ENCODE measurements at places on chromosomes 12 and 14.

DNA sequence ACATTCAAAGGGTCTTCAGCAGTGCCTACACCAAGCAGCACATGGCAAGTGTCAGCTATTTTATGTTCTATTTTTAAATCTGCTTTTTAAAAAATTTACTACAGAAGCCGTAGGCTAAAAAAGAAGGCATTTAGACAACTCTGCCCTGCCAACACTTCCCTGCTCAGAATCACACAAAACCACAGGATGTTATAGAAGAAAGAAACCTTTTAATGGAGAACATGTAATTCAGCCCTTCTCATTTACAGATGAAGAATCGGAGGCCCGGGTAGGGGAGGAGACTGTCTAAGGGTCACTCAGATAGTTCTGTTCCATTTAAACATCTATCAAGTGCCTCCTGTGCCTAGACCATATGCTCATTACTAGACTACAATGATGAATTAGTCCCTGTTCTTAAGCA is 171.8 kb upstream of the NTF3 start:
- no peak for DNase-seq
- H3K4me3 ChIP-seq: no peak overlapping the region
- no peaks in the 10 kb centered on the region for H3K36me3 ChIP-seq
- no peaks in the 10 kb centered on the region for H3K27me3 ChIP-seq

DNA sequence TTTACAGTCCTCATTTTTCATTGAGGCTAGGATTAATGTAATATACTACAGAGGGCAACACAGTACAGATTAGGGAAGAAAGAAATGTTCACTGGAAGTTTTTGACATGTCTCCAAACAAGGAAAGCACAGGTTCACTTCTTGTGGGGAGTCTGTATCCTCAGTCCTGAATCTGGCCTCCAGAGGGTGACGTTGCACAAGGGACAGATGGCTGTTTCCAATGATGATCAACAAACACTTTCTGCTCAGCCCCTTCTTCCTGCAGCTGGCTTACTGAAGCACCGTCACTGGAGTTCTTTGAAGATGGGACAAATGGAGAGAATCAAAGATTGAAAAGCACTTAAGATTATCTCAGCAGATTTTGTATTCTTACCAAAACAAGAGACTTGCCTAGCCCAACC is 123.3 kb upstream of the OR4E1 start:
- no peak overlapping the region for H3K27ac ChIP-seq
- no peak overlapping the region for H3K4me3 ChIP-seq
- no peaks in the 10 kb centered on the region for H3K4me1 ChIP-seq
- H3K36me3 ChIP-seq: no peaks in the 10 kb centered on the region
- DNase-seq: no peak

DNA sequence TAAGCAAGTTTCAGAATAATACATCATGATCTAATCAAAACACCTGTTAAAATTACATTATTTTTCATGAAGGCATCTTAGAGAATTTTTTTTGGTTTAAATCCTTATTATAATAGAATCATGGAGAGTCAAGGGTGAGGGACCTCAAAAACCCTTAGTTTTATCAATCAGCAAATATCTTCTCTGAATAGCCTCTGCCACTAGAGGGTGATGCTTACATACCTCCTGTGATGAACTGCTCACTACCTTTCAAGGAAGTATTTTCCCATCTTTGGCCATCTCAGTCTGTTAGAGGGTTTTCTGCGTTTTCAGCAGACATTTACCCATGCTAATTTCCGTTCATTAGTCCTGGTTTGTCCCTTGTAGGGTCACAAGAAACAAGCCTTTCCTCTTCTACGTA is 200.2 kb downstream of the TRHDE start:
- DNase-seq: no peak
- no peak overlapping the region for H3K4me3 ChIP-seq
- no peaks in the 10 kb centered on the region for H3K27me3 ChIP-seq
- H3K27ac ChIP-seq: no peak overlapping the region

- no peaks in the 10 kb centered on the region for H3K4me1 ChIP-seq
- DNase-seq: no peak
- no peak overlapping the region for H3K4me3 ChIP-seq
- H3K36me3 ChIP-seq: no peaks in the 10 kb centered on the region
- H3K27me3 ChIP-seq: no peaks in the 10 kb centered on the region
- H3K27ac ChIP-seq: no peak overlapping the region
Measured at GRCh38 chr14:57617510-57617909, 123.9 kb upstream of the CCDC198 start.

DNA sequence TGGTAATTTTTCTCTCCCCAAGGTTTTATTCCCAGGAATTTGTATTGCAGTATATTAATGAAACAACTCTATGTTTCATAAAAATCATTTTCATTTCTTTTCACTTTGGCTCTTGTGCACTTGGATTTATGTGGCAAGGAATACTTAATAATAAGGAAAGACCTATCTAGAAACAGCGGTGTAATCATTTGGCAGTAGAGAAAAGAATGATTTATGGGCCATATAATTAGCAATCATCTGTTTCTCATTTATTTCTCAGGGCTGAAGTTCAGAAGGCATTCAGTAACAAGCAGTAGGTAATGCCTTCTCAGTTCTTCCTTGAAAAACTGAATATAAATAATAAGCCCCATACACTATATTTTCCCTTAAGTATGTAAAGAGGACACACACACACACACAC is 172.6 kb downstream of the ANO4 start:
- H3K4me1 ChIP-seq: no peaks in the 10 kb centered on the region
- DNase-seq: no peak
- H3K27me3 ChIP-seq: no peaks in the 10 kb centered on the region
- H3K4me3 ChIP-seq: no peak overlapping the region

- no peaks in the 10 kb centered on the region for H3K4me1 ChIP-seq
- no peak overlapping the region for H3K27ac ChIP-seq
- no peaks in the 10 kb centered on the region for H3K36me3 ChIP-seq
Measured at GRCh38 chr14:61315313-61315712, 6.1 kb upstream of the PRKCH start.

DNA sequence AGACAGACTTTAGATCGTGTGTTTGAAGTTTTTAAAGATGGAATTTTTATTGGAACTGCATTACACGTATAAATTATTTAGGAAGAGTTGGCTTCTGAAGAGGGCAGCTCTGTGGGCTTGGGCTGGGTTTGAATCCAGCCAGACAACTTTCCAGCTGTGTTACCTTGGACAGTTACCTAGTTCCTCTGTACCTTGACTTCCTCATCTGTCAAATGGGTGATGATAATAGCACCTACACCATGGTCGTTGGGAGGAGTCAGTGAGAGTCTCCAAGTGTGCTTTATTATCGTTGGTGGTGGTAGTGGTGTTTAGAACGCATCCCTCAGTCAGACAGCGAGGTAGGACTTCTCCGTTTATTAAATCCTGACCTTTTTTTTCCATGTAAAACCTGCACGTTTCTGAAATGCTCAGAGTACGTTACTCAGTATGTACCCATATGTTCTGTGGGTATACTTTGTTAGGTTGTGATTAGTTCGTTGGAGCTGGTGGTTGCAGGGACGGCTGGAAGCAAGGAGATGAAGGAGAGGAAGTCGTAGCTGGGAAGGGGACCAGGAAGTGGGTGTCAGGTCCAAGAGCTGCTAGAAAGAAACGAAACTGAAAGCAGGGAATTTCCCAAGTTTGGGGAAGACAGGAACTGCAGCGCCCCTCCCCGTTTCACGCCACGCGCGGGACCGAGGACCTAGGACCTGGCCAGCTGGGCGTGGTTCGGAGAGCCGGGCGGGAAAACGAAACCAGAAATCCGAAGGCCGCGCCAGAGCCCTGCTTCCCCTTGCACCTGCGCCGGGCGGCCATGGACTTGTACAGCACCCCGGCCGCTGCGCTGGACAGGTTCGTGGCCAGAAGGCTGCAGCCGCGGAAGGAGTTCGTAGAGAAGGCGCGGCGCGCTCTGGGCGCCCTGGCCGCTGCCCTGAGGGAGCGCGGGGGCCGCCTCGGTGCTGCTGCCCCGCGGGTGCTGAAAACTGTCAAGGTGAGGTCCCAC is at the start of gene OAS3:
OAS3 (plus strand) TSS at position 734 of the 979 bp plus-strand sequence; CDS start at position 791, 57 bp downstream.
- no peaks in the 10 kb centered on the region for H3K27me3 ChIP-seq
- H3K27ac ChIP-seq: peak within 1 kb of the TSS; percentile 79
- peak within 1 kb of the TSS; percentile 61 for H3K4me3 ChIP-seq
- H3K36me3 ChIP-seq: no peaks in the 10 kb centered on the region
- peak; percentile 93 for DNase-seq

DNA sequence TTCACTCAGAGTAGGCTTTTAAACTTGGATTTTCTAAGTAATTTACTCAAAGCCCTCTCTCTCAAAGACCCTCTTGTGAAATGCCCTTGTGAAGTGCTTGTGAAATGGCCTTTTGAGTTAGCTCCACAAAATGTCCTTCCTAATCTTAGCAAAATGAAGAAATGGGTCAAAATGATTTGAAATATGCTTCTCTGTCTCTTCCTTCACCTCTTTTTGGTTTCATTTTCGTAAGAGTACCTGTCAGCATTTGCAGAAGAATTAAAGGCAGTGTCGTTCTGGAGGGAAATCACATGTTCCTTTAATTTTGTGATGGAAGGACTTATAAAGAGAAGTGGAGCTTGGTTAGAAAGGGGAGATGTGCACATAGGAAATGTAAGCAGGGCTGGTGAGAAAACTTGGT is 93.7 kb downstream of the HMGA2 start:
- no peak overlapping the region for H3K4me3 ChIP-seq

DNA sequence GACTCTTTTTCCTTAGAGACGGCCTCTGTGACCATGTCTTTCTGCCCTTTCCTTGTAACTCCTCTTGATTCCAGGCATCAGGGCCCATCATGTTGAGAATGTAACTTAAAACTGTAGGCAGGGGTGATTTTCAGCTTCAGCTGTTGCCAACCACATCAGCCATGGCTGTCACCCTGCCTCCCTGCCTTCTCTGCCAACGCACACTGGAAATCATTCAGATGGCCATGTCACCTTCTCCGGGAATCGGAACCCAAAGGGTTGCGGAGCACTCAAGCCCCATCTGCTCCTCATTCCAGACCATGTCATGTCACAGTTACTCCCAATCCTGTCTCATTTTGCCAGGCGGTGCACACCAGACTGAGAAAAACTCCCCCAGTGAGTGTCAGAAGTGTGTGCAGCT is 72.1 kb downstream of the EMP1 start:
- no peak overlapping the region for H3K27ac ChIP-seq
- H3K27me3 ChIP-seq: no peaks in the 10 kb centered on the region
- DNase-seq: no peak
- no peaks in the 10 kb centered on the region for H3K36me3 ChIP-seq

- no peaks in the 10 kb centered on the region for H3K36me3 ChIP-seq
- no peaks in the 10 kb centered on the region for H3K27me3 ChIP-seq
- no peak for DNase-seq
- H3K4me3 ChIP-seq: no peak overlapping the region
- H3K27ac ChIP-seq: no peak overlapping the region
Measured at GRCh38 chr14:73386342-73386741, 72.0 kb downstream of the NUMB start.

DNA sequence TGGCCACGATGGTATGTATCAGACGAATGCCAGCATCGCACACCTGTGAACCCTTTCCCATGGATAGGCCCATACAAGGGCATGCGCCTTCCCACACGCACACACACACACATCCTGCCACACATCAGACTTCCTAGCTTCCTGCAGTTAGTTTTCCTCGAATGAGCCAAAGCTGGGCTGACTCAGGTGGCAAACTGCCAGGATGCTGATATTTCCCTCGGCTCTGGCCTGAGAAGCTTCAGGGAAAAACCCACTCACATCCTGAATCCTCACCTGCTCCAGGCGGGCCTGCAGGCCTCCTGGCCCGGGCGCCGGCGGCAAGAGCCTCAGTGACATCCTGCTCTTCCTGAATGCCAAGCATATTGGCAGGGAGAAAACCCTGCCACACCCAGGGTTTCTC is 22.4 kb downstream of the CALM1 start:
- H3K27ac ChIP-seq: no peak overlapping the region
- no peak for DNase-seq
- peaks cover 10% of the 10 kb centered on the region for H3K4me1 ChIP-seq
- H3K4me3 ChIP-seq: no peak overlapping the region

- H3K27ac ChIP-seq: no peak overlapping the region
- no peak for DNase-seq
Measured at GRCh38 chr14:84760489-84761126, 769.3 kb upstream of the FLRT2 start.

DNA sequence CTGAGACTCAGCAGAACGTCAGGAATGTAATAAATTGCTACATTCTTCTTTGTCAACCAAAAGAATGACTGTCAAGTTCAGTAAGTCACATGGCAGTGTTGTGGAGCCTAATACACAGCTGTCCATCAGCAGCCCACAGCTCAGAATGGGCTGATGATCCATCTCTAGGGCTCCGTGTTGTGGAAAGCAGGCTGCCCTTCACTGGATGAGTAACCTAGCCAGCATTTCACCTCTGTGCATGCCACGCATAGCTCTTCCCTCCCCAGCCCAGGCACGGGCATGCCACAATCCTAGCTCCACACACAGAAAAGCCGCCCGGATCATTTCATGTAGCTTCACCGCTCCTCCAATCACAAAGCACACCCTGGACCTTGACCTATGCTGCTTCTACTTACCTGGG is 878.0 kb upstream of the TMEM132C start:
- peaks cover 6% of the 10 kb centered on the region for H3K27me3 ChIP-seq
- DNase-seq: no peak
- no peaks in the 10 kb centered on the region for H3K36me3 ChIP-seq
- no peak overlapping the region for H3K4me3 ChIP-seq
- H3K4me1 ChIP-seq: no peaks in the 10 kb centered on the region

- peaks cover 3% of the 10 kb centered on the region for H3K4me1 ChIP-seq
- no peak for DNase-seq
- no peaks in the 10 kb centered on the region for H3K36me3 ChIP-seq
- H3K27me3 ChIP-seq: peaks cover 14% of the 10 kb centered on the region
Measured at GRCh38 chr14:64826845-64827244, 52.9 kb downstream of the SPTB start.

GRCh38 chr12:83102499-83102898 is 415.8 kb downstream of the TMTC2 start:
- H3K27me3 ChIP-seq: no peaks in the 10 kb centered on the region
- H3K4me3 ChIP-seq: no peak overlapping the region
- H3K27ac ChIP-seq: no peak overlapping the region
- no peaks in the 10 kb centered on the region for H3K4me1 ChIP-seq
- no peak for DNase-seq

DNA sequence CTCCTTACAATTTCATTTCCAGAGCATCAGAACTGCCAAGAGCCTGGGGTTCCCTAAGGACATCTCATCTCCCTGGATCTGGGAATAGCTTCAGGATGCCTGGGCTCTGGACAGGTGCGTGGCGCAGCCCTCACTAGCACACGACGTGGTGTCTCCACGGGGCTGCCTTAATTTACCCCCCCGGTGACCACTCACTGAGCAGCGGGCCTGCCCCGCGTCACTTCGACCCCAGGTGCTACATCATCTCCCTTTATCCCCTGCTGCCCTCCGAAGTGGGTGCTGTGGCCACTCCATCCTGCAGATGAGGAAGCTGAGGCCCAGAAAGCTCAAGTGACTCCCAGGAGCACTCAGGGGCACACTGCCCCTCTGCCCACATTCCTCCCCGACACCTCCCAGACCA is 177.8 kb upstream of the SFSWAP start:
- no peak overlapping the region for H3K27ac ChIP-seq
- no peak overlapping the region for H3K4me3 ChIP-seq
- H3K4me1 ChIP-seq: no peaks in the 10 kb centered on the region
- no peak for DNase-seq
- H3K36me3 ChIP-seq: no peaks in the 10 kb centered on the region

GRCh38 chr12:51388069-51388799 is 3.0 kb downstream of the GALNT6 start:
- no peak overlapping the region for H3K4me3 ChIP-seq
- no peak overlapping the region for H3K27ac ChIP-seq
- H3K36me3 ChIP-seq: no peaks in the 10 kb centered on the region

Measured in suprapubic skin (tissue), 4 donors.